ENCODE measurements at places on chromosomes 4 and X.

DNA sequence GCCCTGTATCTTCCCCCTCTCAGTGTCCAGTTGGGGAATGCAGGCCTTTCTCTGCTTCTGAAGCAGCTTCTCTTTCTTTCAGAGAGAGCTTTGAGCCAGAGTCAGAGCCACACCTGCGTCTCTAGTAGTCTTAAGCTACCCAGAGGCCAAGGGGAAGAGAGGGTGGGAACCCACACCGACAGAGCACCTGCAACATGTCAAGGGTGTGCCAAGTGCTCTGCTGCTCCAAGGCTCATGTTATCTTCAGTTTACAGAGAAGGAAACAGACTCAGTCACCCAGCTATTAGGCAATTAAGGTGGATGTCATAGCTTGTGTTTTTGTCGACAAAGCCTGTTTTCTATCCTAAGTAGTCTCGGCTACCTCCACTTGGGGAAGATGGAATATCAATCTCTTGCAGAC lies 22.7 kb upstream of the RNF212 start:
- no peak for DNase-seq

GRCh38 chrX:11188664-11189063 lies 77.5 kb downstream of the HCCS start:
- no peak for DNase-seq

- no peak for DNase-seq
These were observed 227.5 kb downstream of the MGST2 start for GRCh38 chr4:139892973-139893736.

GRCh38 chr4:47155919-47156318 lies 124.6 kb downstream of the GABRB1 start:
- DNase-seq, result no peak

GRCh38 chr4:189443341-189443740 lies 497.3 kb upstream of the FRG1 start:
- no peak for DNase-seq

DNA sequence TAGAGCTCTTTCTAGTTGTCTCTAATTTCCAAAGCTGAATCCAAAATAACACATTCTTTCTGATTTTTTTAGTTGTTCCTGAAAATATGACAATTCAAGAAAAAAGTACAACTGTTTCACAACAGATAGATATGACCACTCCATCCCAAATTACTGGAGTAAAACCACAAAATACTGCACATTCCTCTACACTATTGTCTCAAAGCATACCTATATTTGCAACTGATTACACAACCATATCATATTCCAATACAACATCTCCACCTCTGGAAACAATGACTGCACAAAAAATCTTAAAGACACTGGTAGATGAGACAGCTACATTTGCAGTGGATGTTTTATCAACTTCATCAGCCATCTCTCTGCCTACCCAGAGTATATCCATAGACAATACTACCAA lies 43.6 kb downstream of the ADGRG4 start:
- no peak for DNase-seq

DNA sequence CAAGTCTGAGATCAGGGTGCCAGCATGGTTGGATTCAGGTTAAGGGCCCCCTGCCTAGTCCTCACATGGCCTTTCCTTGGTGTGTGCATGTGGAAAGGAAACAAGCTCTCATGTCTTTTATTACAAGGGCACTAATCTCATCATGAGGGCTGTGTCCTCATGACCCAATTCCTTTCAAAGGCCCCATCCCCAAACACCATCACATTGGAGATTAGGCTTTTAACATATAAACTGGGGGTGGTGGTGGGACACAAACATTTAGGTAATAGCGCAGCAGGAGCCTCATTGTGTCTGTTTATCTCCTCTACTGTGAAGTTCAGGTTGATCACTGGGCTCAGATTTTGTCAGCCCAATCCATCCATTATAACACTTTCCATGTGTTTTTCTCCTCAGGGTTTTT lies 41.0 kb downstream of the BEX3 start:
- DNase-seq, result no peak

DNA sequence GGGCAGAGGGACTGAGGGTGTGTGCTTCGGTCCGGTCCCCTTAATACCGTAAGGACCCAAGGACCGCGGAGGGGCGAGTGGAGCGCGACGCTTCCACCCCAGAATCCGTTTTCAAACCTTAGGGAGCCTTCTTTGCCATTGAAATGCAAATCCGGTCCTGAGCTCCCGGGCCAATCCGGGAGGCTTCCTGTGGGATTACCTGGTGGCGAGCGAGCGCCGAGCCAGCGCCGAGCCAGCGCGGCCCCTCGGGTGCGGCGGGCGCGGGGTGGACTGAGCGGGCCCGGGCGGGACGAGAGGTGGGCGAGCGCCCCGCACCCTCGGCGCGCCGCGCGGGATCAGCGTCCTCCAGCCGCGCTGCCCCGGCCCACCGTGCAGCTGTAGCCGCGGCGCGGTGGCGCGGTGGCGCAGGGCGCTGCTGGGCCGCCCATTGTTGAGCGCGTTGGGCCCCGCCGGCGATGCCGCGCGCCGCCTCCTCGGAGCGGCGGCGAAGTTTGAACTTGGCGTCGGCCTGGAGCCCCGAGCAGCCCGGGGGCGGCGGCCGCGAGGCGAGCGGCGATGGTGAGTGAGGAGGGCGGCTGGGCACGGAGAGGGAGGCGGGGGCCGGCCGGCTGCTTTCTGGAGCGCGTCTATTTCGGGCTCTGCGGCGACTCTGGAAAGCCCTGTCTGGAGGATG lies 208.7 kb downstream of the SOWAHB start:
- no peak for DNase-seq

GRCh38 chrX:135543924-135544323 lies 23.5 kb downstream of the INTS6L start:
- DNase-seq, result peak; percentile 30

DNA sequence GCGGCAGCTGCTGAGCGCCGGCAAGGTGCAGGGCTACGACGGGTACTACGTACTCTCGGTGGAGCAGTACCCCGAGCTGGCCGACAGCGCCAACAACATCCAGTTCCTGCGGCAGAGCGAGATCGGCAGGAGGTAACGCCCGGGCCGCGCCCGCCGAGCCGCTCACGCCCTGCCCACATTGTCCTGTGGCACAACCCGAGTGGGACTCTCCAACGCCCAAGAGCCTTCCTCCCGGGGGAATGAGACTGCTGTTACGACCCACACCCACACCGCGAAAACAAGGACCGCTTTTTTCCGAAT lies 117.0 kb downstream of the DCTD start:
- no peak for DNase-seq

- no peak for DNase-seq
These were observed 51.2 kb upstream of the TADA2B start for GRCh38 chr4:6991771-6992557.

- no peak for DNase-seq
These were observed 118.0 kb downstream of the SLC4A4 start for GRCh38 chr4:71456841-71457240.

- DNase-seq, result no peak
These were observed 11.6 kb upstream of the PYURF start for GRCh38 chr4:88535090-88535755.

DNA sequence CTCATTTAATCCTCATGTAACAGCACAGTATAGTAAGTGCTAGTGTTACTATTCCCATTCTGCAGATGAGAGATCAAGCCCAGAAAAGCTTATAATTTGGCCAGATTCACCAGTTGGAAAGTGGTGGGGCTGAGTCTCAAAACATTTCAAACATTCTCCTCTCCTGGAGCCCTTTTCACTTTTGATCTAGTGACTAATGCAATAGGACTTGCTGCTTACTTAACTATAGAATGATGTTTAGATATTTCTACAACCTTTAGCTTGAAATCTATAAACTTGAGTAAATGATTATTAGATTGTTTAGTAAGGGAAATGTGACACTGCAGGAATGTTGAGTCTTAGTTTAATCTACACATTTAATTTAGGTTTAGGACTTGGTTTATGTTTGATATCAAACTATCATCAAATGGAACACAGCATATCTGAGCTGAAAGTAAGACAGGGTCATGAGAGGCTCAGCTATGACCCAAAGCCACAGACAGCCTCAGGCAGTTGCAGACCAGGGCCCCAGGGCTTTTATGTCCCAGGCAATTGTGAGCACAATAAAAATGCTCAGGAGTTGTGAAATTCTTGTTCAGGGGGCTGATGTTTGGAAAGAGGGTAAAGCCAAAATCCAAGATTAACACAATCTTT lies 199.5 kb upstream of the HS3ST1 start:
- DNase-seq, result no peak

DNA sequence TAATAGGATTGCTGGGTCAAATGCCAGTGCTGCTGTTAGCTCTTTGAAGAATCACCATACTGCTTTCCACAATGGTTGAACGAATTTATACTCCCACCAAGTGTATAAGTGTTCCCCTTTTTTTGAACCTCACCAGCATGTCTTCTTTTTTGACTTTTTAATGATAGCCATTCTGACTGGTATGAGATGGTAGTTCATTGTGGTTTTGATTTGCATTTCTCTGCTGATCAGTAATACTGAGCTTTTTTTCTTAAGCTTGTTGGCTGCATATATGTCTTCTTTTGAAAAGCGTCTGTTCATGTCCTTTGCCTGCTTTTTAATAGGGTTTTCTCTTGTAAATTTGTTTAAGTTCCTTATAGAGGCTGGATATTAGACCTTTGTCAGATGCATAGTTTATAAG lies 14.8 kb downstream of the USP38 start:
- DNase-seq, result no peak

GRCh38 chr4:146022541-146022940 lies 83.9 kb upstream of the ZNF827 start:
- DNase-seq, result no peak
